ENCODE measurements at places on chromosomes 2 and 18.

- DNase-seq = no peak
Measured at GRCh38 chr2:106708209-106708608, 177.8 kb downstream of the ST6GAL2 start.

- DNase-seq = no peak
Measured at GRCh38 chr2:203763241-203763937, 57.0 kb downstream of the CD28 start.

DNA sequence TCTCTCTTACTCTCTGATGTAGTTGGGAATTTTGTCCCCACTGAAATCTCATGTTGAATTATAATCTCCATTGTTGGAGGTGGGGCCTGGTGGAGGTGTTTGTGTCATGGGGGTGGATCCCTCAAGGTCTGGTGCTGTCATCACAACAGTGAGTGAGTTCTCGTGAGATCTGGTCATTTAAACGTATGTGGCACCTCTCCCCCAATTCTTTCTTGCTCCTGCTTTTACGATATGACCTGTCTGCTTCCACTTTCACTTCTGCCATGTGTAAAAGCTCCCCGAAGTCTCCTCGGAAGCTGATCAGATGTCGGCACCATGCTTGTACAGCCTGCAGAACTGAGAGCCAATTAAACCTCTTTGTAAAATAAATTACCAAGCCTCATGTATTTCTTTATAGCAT lies 337.8 kb upstream of the CDH2 start:
- peak; percentile 7 for DNase-seq

- DNase-seq = no peak
Measured at GRCh38 chr2:120606280-120606679, 129.4 kb upstream of the GLI2 start.

DNA sequence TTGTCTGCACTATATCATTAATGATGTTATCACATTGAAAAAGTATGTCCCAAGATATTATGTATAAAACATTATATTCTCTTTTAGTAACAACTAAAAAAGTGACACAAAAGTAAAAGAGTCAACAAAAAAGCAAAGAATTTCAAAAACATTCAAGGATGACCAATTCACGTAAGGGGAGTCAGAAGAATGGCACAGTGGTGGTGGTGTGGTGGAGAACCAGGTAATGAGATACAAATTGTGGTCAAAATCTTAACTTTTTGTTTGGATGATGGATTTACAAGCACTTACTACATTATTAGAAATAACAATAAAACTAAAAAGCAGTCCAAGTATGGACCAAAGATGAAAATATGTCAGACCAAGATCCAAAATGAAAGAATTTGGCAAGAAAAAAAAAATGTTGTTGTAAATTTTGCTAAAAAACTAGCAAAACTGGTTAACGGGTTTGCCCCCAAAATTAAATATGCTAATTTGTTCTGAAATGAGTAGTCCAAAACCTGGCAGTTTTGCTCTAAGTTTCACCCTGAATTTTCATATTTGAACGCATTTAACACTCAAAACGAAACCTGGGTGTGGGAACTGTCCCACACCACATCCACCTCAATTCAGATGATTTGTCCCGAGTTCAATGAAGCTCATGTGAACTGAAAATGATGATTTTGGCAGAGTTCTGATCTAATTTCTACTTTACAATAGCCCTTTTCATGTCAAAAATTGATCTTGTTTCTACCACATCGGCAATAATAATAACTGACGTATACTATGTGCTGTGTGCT lies 135.8 kb downstream of the IKZF2 start:
- DNase-seq = no peak

- no peak for DNase-seq
Measured at GRCh38 chr2:39156107-39156506, 35.3 kb upstream of the SOS1 start.

- DNase-seq = no peak
Measured at GRCh38 chr2:170423919-170424318, 246.0 kb downstream of the MYO3B start.

- DNase-seq = no peak
Measured at GRCh38 chr2:121335294-121336290, 50.6 kb upstream of the TFCP2L1 start.

DNA sequence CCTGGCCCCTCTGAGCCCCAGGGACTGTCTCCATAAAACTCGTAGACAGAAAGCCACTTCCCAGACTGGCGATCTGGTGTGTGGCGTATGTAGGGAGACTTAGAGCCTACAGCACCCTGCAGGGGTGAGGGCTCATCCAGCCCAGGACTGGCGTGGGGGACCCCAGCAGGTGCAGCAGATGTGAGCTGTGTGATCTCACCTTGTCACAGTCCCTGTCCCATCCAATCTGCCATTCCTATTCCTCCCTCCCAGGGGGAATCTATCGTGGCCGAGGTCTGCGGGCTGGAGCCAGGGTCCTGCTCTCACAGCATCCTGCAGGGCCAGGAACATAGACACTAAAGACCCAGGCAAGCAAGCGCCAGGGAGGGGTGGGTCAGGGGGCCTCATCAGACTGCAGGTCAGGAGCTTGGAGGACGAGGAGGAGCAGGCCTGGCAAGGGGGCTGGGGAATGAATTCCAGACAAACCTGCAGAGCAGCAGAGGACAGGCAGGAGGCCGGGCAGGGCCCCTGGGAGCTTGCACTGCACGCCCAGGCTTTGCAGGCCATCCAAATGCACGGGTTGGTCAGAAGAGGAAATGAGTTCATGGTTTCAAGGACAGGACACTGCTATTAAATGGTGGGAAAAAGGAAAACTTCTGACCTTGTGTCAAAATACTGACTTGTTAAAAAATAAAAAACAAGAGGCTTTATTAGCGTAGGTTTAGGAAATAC lies 32.5 kb downstream of the HS6ST1 start:
- no peak for DNase-seq

GRCh38 chr18:32891130-32891529 lies 118.3 kb upstream of the KLHL14 start:
- DNase-seq = no peak

GRCh38 chr2:109440499-109441156 lies 173.1 kb downstream of the SEPTIN10 start:
- DNase-seq = no peak

DNA sequence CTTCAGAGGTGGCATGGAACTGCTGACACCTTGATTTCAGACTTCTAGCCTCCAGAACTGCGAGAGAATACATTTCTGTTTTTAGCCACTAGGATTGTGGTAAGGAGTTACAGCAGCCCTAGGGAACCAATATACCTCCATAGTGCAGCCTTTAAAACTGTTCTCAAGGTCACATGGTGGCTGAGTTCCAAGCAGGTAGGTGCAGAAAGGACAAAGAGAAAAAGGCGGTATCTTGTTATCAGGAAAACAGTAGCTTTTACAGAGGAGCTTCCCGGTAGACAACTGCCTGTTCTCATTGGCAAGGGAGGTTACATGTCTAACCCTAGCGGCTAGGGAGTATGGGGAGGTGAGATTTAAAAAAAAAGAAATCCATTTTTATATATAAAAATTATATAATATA lies 96.2 kb upstream of the BCL2L11 start:
- DNase-seq = no peak

Data from LoVo (cell line).